HFFc6 (cell line): ENCODE measurements at places on chromosomes 11 and 22. TPM values are rescaled to one million over a fixed set of nuclear protein-coding genes. Genes with fewer than 3 reads are reported as not detected.

DNA sequence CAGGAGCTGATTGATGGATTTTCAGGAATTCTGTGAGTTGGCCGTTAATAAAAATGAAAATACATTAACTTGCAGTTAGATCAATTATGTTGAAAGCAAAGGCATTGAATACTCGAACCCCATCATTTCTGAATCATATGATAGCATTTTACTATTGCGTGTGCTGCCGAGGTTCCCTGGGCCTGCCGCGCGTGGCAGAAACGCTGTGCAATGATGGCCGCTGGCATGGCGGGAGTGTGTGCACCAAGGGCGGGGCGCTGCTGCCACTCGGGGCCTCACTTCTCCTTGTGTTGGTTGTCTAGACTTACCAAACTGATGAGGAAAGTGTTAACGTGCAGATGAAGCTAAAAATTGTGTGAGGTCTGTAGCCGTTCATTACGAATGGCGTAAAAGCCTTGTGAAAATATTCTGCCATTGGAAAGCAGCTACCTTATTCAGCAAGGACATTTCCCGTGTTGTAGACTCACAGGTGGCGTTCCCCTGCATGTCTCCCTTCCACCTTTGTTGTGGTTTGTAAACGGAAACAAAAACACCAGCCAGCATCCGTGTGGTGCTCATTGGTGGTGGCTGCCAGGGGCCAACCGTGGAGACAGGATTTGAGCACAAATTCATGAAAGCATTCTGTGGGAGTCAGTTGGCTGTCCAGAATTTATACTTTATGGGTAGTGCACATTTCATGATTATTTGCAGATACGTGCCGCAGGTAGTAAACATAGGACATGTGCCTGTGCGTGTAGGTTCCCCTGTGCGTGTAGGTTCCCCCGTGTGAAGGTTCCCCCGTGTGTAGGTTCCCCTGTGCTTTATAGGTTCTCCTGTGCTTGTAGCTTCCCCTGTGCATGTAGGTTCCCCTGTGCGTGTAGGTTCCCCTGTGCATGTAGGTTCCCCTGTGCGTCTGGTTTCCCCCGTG lies 5.9 kb upstream of the GRAMD4 start:
- no peak for DNase-seq

GRCh38 chr11:9596926-9597464 lies 23.5 kb downstream of the WEE1 start:
- DNase-seq: no peak

GRCh38 chr11:83764643-83765042 lies 478.5 kb upstream of the CCDC90B start:
- no peak for DNase-seq

Gene STK33
- 0.18 to 3.1 TPM (median 0.73 TPM) in 3 replicates for total RNA-seq

- DNase-seq: no peak
These were observed 18.3 kb downstream of the RPL3 start for GRCh38 chr22:39301108-39301507.

- DNase-seq: peak; percentile 92
These were observed 36.1 kb upstream of the AMOTL1 start for GRCh38 chr11:94731880-94732601.

- DNase-seq: no peak
These were observed 9.3 kb upstream of the MIAT start for GRCh38 chr22:26648011-26648497.

Gene MB
- not detected in 2 replicates for total RNA-seq

Gene OR51I1
- total RNA-seq: not detected in 3 replicates
